ENCODE measurements at places on chromosomes 11 and 22. TPM values are rescaled to one million over a fixed set of nuclear protein-coding genes. Genes with fewer than 3 reads are reported as not detected.

GRCh38 chr22:30453731-30454510, 17.9 kb downstream of the SEC14L3 start:
- DNase-seq, result no peak

DNA sequence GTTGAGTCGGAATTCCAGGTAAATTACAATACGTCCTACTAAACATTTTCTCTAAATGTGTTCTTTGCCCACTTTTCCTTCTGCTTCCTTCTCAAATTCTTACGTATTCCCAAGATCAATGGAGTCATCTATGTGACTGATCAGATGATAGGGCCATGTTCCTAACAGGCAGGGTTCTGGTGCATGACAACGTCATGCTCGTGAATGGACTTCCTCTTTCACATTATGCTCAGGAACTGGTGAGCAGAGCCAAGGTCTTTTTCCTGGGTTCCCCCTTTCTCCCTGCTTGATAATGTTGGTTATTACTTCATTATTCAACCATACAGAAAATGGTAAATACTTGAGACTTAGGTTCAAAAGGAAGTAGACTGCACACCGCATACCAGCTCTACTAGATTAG, 789.4 kb downstream of the OPCML start:
- DNase-seq, result no peak

- DNase-seq, result no peak
Measured at GRCh38 chr11:95922536-95923438, 1.1 kb downstream of the MTMR2 start.

The NXPE1 gene
- not detected for total RNA-seq

- DNase-seq, result no peak
Measured at GRCh38 chr11:69928121-69928520, 108.9 kb upstream of the FGF3 start.

GRCh38 chr11:96293598-96294021, 49.4 kb downstream of the MAML2 start:
- no peak for DNase-seq

Data from Caco-2 (cell line).